ENCODE measurements at places on chromosomes 1 and 21.

- peak; percentile 66 for DNase-seq
Observed at GRCh38 chr1:160117709-160118183, 2.2 kb downstream of the ATP1A2 start.

GRCh38 chr1:183783342-183783741 is 21.6 kb upstream of the RGL1 start:
- DNase-seq: peak; percentile 80

DNA sequence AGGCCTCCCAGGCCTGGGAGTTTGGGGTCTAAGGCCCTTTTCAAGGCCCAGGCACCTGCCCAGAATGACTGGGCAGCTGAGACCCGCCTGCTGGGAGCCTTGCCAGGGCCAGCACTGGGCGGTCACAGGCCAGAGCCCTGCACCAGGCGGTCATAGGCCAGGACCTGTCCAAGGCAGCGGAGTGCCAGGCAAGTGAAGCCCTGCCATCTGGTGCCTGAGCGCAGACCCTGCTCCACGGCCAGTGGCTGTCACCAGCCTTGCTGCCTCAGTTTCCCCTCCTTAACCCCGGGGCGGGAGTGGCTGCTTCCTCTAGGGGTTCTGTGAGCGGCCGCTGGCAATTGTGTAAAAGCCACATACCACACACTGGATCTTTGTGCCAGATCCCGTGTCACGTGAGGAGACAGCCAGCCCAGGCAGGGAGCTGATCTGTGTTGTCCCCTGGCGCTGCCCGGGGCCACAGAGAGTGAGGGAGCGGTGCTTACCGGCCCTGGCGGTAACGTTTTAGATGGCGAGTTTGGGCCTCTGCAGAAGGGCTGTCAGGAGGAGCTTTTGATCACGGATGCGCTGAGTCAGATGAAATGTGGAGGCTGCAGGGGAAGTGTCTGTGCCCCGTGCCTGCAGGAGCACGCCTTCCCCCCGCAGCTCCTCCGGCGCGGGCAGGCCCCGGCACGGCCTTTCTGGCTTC is 4.6 kb downstream of the COL18A1 start:
- DNase-seq: peak; percentile 38

DNA sequence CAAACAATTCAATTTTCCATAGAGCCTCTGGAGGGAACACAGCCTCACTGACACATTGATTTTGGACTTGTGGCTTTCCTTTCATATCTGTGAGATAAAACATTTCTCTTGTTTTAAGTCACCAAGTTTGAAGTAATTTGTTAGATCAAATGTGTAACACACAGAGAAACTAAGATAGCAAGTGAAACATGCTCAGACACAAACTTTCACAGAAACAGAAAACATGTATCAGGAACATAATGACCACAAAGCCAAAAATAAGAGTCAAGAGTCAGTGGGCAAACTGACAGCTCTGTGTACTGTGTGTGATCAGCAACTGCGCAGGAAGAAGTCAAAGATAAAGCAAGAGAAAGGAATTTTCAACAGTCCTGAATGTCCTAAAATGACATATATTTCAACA is 1237.5 kb downstream of the AMY1C start:
- DNase-seq: no peak

DNA sequence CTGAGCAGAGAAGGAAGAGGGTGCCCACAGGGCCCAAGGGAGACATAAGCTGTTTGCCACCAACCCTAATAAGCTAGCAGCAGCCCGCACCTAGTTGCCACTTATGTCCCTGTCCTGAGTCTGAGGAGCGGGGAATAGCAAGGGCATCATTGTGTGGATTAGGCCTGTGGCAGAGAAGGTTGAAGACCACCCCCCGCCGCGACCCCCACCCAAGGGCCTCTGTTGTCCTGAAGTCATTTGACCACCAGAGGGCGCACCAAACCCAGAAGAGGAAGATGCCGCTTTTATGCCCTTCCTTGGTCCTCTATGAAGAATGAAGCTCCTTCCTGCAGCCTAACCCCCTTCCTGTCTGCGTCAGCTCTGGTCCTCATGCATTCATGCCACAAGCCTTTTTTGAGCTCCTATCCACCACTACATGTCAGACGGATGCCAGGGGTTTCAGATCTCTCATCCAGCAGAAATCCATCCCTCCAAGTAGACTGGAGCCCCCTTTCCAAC is 16.6 kb downstream of the RHBG start:
- DNase-seq: peak; percentile 69

- DNase-seq: peak; percentile 56
Observed at GRCh38 chr1:160206036-160206389, 829 bp downstream of the PEA15 start.

DNA sequence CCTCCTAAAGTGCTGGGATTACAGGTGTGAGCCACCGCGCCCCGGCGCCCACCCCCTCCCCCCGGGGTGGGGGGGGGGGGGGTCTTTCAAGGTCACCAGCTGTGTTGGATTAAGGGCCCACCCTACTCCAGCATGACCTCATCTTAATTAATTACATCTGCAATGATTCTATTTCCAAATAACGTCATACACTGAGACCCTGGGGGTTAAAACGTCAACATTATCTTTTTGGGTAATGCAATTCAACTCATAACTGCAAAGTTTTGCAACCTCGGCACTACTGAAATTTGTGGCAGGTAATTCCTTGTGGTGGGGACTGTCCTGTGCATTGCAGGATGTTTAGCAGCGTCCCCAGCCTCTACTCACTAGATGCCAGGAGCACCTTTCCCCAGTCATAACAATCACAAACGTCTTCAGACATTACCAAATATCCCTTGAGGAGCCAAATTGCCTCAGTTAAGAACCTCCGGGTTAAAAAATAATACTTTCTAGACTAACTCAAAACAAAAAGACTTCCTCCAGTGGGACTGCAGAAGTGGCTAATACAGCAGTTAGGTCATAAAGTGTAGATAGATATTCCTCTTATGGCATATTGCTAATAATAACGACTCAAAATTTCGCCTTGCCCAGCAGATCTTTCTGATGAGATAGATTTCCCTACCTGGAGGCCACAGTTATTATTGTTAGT is 233.0 kb upstream of the KAZN start:
- DNase-seq: peak; percentile 9

DNA sequence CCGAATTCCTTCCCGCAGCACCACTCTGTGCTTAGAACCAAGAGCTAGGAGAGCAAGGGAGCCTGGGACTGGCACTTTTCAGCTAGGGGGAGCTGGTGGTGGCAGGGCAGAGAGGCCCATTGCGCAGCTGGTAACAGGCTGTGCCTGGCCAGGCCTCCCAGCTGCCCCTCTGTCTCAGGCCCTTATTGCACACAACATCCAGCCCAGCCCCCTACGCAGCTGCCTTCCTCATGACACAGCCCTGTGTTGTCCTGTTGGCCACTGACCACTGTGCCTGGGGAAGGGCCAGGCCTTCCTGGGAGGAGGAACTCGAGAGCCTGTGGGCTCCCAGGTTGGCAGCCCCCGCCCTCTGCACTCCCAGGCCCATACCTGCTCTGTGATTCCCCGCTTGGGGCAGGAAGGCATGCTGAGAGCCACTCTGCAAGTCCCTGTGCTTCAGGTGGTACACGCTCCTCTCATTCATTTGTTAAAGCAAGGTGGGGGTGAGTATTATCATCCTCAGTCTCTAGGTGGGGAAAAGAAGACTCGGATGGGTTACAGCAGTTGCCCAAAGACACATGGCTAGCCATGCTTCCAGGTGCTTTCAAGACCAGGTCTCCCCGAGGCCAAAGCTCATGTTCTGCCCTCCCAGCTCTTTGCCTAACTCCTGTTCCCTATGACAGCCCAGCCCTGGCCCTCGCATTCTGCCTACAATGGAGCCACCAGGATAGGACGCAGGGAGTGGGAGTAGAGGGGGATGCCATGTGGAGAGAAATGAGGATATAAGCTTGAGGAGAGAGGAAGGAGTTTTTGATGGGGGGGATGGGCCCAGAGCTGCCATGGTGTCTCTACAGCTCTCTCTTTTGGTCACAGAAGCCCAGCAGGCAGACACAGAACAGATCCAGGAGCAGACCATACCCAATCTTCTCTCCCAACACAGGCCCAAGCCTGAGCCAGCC is 81.8 kb downstream of the TMEM53 start:
- DNase-seq: no peak

DNA sequence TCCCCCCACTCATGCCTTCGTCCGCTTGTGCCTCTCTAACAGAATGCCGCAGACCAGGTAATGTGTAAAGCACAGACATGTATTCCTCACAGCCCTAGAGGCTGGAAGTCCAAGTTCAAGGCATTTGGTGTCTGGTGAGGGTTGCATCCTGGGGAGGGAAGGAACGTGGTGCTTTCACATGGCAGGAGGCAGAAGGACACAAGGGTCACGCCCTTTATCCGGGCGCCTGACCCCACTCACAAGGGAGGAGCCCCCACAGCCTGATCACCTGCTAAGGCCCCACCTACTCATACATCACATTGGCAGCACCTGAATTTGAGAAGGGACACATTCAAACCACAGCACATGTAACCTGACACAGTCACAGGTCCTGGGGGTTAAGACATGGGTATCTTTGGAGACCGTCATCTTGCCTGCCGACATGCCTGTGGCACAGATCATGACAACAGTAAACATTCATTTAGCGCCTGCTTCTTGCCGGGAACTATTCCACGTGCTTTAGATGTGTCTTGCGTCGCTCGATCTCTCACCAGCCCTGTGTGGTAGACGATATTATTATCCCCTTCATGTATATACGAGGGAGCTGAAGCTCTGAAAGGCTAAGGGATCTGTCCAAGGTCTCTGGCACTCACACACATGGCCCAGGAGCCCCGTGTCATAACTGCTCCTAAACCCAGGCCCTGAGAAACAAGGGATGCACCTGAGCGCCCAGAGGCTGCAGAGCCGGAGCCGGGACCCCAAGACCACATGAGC is 235.6 kb downstream of the NPHP4 start:
- DNase-seq: no peak

- DNase-seq: no peak
Observed at GRCh38 chr1:100735244-100735643, 15.7 kb downstream of the VCAM1 start.

DNA sequence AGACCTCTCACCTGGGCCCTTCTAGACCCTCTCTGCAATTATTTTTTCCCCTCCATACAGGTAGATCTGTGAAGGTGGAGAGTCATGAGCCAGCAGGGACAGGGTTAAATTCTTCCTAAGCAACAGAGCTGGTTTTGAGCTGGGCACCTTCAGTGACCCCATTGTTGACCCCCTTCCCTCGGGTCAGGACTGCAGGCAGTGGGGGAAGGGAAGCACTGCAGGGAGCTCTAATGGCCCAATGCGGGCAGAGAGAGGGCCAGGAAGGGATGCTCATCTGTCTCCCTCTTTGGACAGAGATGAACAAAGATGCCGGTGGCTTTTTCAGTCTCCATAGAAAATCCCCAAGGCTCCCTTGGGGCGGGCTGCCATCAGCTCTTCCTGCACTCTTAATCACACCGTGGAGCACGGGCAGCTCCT is 21.4 kb downstream of the SOX13 start:
- DNase-seq: no peak

GRCh38 chr21:44365251-44365966 is 12.0 kb downstream of the TRPM2 start:
- DNase-seq: no peak

DNA sequence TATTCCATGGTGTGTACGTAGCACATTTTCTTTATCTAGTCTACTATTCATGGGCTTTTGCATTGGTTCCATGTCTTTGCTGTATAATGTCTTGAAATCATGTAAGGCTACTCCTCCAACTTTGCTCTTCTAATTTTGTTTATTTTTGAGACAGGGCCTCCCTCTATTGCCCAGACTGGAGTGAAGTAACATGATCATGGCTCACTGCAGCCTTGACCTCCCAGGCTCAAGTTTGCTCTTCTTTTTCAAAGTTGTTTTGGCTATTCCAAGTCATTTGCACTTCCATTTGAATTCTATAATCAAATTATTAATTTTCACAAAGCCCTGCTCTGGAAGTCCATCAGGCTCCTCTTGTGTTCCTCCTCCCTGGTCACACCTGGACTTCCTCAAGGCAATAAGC is 90.2 kb upstream of the SGIP1 start:
- no peak for DNase-seq

DNA sequence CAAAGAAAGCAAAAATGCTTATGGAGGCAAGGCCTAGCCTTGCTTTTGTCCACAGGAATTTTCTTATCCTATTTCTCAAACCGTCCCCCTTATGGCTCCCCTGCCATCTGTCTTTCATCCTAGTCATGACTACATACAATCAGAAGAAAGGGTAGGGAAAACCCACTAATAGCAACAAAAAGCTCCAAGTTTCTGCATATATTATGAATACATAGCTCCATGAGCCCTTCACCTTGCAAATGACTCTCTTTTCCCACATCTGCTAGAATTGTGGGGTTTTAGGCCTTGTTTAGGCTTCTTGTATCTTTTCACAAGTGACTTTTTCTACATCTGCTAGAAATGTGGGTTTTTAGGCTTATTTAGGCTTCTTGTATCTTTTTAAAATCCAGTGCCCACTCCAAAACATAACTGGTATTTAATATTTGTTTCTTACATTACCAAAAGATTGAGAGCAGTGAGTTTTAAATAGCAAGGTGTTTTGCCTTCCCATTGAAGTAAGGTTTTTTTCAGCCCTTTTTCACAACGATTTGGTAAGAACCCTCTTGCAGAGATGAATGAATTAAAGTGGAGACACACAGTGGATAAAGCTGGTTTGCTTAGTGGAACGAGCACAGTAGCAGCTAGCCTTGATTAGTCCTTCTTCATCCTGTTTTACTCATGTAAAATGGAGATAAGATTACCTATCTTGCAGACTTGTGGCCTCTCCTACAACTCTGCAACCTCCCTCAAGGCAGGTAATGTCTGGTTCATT is 4.4 kb downstream of the GADD45A start:
- DNase-seq: no peak

GRCh38 chr1:60287536-60287935 is 214.0 kb upstream of the C1orf87 start:
- no peak for DNase-seq

GRCh38 chr1:92398519-92398918 is 88.2 kb downstream of the GFI1 start:
- no peak for DNase-seq

- no peak for DNase-seq
Observed at GRCh38 chr21:31505975-31506374, 153.5 kb upstream of the SOD1 start.

DNA sequence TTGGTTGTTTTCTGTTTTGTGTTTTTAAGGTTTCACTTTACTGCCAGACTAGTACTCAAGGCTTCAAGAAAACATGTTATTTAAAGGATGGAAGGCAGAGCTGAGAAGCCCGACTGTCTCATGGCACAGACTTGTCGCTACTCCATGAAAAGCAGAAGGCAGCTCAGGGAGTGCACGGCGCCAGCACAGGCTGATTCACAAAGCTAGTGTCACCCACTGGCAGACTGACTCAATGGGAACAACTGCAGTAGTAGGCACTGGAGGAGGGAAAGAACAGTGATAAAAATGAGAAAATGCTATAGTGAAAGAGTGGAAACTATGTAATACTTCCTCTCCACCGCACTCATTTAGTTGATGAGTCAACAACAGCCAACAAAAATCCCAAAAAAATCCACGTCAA is 14.7 kb downstream of the HSF2BP start:
- peak; percentile 38 for DNase-seq

- no peak for DNase-seq
Observed at GRCh38 chr1:30400507-30400906, 322.9 kb downstream of the MATN1 start.

GRCh38 chr1:11502516-11502915 is 23.6 kb downstream of the DISP3 start:
- no peak for DNase-seq

- DNase-seq: no peak
Observed at GRCh38 chr1:175580841-175581240, 162.6 kb downstream of the TNR start.

- peak; percentile 78 for DNase-seq
Observed at GRCh38 chr1:24502709-24503058, at the start of gene RCAN3. RCAN3 (plus strand) TSS chr1:24502836; CDS start chr1:24514373, 11,537 bp downstream.

Data from fibroblast of upper back skin (primary cell).